ENCODE measurements at places on chromosomes 1 and 21.

DNA sequence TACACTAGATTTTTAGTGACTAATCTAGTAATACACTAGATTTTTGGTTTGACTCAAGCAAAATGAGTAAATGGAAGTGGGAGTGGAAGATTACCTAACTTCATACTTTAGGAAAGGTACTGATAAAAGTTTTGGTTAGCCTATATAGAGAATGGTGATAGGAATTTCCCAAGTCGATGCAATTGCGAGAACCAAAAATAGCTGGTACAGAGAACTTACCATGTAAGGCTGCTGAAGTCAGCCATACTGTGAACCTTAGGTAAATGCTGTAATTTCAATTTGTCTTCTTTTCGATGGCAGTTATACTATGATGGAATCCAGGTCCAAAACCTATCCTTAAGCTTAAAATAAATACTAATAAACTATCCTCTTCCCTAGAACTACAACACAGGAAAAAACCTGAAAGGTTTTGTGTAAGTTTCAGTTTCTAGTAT is 4.6 kb downstream of the PNRC2 start:
- no peak for DNase-seq

DNA sequence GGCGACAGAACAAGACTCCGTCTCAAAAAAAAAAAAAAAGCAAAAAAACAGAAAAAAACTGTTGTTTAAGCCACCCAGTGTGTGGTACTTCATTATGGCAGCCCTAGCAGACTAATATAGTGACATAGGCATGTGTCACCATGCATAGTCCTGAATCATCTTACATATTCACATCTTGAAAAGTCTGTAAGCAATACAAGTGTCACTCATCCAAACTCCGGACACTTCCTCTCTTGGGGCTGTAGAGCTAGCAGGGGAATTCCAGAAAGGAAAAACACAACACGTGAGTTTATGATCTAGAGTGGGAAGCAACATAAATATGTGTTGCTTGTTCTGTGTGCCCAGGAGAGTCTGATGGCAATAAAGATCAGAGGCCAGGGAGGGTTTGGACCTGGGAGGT is 81.6 kb upstream of the KCNE2 start:
- DNase-seq, result no peak

DNA sequence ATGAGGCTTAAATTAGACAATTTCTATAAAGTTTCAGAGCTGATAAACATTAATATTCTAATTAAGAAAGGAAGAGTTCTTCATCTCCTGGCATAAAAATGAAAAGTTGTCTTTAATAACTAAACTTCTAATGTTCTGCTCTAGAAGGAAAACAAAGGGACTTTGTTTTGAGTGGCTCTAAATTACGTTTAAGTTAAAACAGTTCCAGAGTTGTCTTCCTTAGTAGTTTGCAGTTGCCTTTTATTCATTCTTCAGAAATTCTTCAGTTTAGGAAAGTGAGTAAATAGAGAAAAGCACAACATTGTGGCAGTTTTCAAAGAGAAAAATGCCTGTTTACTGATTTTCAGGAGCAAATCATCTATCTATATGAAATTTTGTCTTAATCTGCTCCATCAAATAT is 86.9 kb downstream of the TTC3 start:
- DNase-seq, result no peak

GRCh38 chr1:185260611-185261010 is 56.4 kb downstream of the IVNS1ABP start:
- no peak for DNase-seq

DNA sequence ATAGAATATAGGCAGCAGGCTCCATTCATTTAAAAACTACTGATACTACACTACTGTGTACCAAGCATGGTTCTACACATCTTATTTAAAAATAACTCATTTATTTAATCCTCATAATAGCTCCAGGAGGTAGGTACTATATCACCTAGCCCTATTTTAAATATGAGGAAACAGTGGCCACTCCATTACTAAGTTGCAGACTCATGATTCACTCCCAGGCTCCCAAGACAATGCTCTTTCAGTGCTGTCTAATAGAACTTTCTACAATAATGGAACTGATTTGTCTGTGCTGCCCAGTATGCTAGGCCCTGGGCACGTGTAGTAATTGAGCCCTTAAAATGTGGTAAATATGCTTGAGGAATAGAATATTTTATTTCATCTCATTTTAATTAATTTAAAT is 357.1 kb downstream of the LTN1 start:
- DNase-seq, result no peak

- no peak for DNase-seq
Observed at GRCh38 chr1:31585736-31586365, 9.5 kb downstream of the TINAGL1 start.

DNA sequence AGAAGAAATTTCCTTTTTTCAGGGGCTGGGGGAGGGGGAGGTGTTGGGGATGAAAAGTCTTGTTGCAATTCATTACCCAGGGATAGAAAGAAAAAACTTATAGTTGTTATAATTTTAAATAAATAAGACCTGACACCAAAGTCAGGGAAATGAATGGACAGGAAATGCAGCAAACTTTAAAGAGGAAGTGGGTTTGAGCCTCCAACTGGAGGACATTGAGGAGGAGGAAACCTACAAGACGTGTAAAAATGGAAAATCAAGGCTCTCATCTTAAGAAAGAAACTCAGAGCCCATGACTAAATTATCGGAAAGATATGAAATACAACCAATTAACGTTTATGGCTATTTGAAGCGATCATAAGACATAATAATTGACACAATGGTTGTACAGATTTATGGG is 54.4 kb downstream of the NIBAN1 start:
- DNase-seq, result no peak

GRCh38 chr1:106498238-106498637 is 558.2 kb upstream of the PRMT6 start:
- DNase-seq, result no peak

GRCh38 chr1:70146488-70146887 is 58.9 kb downstream of the LRRC40 start:
- no peak for DNase-seq

- no peak for DNase-seq
Observed at GRCh38 chr1:13697738-13698137, 2.2 kb upstream of the PRDM2 start.

DNA sequence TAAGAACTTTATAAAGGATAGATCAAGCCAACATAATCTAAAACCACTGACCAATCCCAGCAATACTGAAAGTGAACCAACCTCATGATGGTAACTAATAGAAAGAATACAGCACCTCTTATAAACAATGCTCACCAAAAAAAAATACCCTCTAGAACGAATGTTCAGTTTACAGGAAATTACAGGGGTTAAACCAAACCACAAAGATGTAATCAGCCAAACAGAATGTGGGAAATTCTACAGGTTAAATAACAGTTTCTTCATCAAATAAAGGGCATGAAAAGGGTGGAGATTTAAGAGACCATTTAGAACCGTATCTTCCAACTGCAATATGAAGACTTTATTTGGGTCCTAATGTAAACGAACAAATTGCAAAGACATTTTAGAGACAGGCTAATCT is 30.4 kb downstream of the ARID4B start:
- DNase-seq, result no peak

GRCh38 chr21:42081138-42081537 is 10.0 kb downstream of the UMODL1 start:
- DNase-seq, result no peak

GRCh38 chr1:153881751-153882150 is 41.0 kb downstream of the GATAD2B start:
- DNase-seq, result no peak

Data from activated CD4-positive, alpha-beta T cell treated with anti-CD3 and anti-CD28 coated beads for 24 hours (primary cell).